ENCODE measurements at places on chromosomes 6 and 20.

DNA sequence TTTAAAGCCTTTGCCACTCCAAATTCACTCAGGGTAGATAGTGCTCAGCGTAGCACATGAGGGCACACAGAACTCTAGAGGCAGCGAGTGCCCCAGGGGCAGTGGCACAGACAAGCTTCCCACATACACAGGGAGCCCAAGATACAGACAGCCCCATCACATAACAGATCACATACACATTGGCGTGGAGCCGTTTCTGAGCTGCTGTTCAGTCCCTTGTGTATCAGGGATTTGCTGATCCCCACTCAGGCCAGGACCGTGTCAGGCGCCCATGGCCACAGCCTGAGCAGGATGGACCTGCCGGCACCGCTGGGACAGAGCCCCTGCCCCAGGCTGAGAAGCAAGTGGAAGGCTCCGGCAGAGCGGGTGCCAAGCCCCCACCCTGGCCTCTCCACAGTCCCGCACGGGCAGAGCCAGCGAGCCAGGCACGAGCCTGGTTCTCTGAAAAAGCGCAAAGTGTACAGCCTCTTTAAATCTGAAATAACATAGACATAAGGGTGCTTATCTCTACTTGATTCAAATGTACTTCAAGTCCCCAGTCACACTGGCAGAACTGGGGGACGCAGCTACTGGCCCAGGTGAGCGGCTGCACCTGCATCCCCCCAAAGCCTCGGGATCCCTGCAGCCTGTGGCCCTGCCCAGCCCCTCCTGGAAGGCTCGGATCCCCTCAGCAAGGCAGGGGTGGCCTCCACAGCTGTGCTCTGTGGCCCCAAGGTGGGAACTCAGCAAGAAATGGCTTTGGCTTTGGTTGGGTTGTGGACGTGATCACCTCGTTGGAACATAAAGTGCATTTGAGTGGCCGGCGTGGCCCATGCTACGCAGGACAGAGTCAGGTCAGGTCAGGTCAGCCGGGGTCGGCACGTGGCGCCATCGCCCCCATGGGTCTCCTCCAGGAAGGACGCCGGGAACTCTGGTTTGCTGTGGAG, 231.3 kb downstream of the ERMARD start:
- no peak for DNase-seq

- no peak for DNase-seq
Observed at GRCh38 chr6:63897459-63897858, 261.9 kb downstream of the PHF3 start.

- DNase-seq, result no peak
Observed at GRCh38 chr6:29955783-29956182, 13.5 kb downstream of the HLA-A start.

DNA sequence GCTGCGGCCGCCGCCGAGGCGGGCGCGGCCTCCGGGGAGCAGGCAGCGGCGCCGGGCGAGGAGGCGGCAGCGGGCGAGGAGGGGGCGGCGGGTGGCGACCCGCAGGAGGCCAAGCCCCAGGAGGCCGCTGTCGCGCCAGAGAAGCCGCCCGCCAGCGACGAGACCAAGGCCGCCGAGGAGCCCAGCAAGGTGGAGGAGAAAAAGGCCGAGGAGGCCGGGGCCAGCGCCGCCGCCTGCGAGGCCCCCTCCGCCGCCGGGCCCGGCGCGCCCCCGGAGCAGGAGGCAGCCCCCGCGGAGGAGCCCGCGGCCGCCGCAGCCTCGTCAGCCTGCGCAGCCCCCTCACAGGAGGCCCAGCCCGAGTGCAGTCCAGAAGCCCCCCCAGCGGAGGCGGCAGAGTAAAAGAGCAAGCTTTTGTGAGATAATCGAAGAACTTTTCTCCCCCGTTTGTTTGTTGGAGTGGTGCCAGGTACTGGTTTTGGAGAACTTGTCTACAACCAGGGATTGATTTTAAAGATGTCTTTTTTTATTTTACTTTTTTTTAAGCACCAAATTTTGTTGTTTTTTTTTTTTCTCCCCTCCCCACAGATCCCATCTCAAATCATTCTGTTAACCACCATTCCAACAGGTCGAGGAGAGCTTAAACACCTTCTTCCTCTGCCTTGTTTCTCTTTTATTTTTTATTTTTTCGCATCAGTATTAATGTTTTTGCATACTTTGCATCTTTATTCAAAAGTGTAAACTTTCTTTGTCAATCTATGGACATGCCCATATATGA, 3.2 kb downstream of the MARCKS start:
- no peak for DNase-seq

DNA sequence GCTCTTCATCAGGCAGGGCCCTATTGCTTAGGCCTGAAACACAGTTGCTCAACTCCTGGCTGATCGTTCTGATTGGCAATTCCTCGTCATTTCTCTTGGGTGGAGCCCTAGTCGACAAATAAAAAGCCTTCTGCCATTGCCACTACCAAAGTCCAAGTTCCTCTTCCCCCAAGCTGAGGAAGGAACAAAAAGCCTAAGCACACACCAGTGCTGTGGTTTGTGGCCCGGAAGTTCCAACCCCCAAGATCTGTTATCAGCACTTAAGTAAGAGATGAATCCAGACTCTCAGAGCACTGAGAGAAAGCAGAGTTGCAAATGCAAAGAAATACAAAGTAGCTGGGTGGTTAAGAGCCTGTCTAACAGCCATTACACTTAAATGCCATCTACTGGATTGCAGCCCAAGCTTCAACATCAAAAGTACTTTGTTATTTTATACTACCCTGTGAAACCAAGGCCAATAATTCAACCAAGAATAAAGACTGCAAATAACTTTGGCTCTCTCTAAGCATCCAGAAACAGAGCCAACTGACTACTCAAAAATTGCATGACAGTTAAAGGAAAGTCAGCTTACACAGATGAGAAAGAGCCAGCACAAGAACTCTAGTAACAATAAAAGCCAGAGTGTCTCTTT, 1024.0 kb downstream of the GRIK2 start:
- DNase-seq, result no peak

Data from stimulated activated CD4-positive, alpha-beta T cell treated with anti-CD3 and anti-CD28 coated beads, Interleukin-12 subunit alpha, Interleukin-12 subunit beta, amount 100 ng/mL, for 4 hours (primary cell).